AG20443 (cell line): ENCODE measurements at places on chromosomes 6 and 20.

GRCh38 chr6:104218116-104218515 lies 641.6 kb downstream of the HACE1 start:
- DNase-seq = no peak

- DNase-seq = no peak
Observed at GRCh38 chr6:134074151-134075055, 22.0 kb upstream of the SLC2A12 start.

- DNase-seq = no peak
Observed at GRCh38 chr20:47167846-47168245, 188.7 kb downstream of the ZMYND8 start.

GRCh38 chr20:10665791-10666190 lies 8.0 kb downstream of the JAG1 start:
- DNase-seq = no peak

DNA sequence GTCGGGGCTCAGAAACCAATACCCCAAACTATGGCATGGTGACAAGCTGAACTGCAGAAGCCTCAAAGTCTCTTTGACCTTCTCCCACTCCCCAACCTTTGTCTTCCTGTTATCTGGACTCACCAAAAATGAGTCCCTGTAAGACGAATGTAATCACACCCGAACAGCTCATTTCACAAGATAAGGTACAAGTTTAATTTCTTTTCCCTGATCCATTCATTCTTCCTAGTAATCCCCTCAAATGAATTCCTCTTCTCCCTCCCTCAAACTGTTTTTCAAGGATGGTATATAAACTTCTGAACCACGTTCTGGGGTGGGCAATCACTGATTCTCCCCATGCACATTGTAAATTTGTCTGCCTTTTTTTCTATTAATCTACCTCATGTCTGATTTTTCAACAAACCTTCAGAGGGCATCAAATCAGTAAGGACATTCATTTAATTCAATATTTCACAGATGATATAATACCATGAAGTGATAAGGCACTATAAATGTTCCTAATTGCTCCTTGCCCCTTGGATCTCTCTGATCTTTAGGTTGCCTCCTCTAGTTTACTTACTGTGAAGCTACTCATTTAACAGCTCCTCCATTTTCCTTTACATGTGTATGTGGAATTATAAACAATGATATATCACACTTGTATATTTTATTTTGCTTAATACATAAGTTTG lies 77.2 kb downstream of the OR2B2 start:
- no peak for DNase-seq

DNA sequence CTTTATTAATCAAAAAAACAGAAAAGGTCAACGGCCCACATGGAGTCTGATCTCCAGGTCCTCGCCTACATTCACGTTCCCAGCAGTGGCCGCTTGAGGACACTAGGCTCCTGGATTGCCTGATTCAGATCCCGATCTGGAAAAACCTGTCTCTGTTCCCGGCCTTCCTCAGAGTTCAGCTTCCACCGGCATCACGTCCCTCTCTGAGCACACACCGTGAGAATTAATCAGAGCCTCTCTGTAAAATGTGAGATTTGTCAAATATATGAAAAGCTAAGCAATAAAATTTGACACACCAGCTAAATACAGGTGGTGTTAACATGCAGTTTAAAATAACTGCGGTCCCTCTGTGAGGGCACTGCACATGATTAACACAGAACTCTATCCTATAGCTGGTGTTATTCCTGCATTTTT lies 122.8 kb upstream of the COL21A1 start:
- peak; percentile 68 for DNase-seq

DNA sequence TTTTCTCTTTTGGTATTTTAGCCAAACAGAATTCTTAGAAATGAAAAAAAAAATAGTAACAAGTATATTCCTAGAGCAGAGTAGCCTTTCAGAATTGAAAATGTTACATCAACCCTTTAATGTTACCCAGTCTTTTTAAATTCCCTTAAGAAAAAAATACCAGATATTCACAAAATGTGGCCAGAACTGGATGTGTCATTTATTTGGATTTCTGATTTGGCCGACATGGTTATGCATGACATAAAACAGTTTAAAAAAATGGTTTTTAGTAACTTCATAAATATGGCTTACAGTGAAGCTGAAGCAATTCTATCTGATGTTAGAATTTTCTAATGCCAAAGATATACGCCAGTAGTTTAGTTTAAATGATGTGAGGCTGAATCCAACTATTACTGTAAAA lies 112.0 kb downstream of the ATXN1 start:
- DNase-seq = peak; percentile 13

- peak; percentile 40 for DNase-seq
Observed at GRCh38 chr6:54238396-54238795, 69.8 kb upstream of the TINAG start.

DNA sequence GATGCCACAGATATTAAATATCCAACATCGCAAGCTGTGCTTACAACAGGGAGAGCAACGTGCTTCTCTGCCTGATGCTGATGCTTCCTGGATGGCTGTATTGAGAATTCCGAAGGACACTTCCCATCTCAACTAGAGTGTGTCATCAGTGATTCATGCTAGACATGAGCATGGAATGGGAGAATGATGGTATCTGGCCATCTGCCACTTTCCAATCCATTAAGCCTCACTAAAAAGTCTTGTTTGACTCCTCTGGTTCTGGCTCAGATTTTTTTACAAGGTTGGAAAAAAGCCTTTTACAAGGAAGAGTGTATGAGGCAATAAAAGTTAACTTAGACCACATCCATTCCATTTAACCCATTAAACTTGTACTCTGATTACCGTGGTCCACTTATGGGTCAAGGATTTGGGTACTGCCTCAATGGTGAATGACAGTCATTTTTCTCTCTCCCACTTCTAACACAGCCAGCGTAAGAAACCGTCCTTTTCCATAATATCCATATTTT lies 265.3 kb downstream of the UST start:
- DNase-seq = peak; percentile 90

DNA sequence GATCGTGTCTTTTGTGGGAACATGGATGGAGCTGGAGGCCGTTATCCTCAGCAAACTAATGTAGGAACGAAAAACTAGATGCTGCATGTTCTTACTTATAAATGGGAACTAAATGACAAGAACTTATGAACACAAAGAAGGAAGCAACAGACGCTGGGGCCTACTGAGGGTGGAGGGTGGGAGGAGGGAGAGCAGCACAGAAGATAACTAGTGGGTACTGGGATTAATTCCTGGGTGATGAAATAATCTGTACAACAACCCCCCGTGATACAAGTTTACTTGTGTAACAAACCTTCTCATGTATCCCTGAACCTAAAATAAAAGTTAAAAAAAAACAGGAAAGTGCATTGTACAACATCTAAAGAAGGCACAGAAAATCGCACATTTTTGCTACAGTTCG lies 59.0 kb upstream of the TMEM170B start:
- no peak for DNase-seq

DNA sequence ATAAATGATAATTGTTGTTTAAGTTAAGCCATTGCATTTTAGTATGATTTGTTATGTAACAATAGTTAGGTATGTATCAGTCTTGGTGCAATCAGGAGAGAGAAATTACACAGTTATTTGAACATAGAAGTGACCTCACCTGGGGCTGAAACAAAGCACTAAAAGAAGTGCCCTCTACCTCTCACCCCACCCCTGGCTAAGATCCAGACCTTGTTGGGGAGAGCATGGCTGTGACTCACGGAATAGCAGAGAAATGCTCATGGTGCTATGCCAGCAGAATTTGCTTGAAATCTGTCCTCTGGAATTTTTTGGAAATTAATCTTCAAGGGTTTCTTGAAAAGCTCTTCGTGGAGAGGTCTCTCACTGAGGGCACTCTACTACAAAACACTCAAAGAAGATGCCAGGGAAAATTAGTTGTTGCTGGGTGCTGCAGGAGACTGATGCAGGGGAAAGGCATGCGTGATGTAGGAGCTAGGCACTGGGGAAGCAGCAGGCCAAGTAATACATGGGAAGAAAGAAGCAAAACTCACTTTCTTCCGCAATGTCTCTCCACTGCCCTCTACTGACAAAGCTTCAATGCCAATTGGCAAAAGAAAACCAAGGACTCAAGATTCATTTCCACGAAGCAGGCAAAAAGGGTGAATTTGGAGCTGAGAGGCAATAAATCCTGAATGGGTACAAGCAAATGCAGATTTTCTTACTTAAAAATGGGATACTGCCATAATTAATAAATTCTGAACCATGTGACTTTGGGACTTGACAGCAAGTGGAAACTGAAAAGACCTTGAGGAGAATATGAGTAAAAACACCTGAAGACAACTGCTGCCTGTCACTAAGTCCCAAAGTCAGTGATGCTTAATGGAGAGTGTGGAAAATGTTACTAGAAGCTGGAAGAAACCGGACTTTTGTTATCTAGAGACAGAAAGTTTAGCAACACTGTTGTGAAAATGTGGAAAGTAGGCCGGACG lies 136.3 kb upstream of the ZNF184 start:
- DNase-seq = peak; percentile 53

DNA sequence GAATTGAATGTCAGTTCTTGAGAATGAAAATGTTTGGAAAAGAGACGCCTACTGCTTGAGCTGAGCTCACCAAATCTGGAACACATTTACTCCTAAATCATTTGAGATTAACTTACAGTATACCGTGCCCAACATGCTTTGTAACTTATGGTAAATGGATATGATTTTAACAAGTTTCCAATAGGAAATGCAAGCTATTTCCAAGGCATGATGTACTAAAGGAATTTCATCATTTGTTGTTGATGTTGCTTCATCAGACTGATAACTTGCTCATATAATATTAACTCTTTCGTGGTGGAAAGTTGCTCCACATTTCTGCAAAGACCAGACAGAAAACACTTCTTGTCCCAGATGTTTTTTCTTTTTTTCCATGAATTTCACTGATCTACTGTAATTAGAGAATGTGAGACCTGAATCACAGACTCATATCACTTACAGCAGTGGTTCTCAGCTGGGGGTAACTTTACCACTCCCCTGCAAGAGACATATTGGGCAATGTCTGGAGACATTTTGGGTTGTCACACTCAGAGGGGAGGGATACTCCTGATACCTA lies 116.6 kb upstream of the TRAF3IP2 start:
- peak; percentile 30 for DNase-seq

GRCh38 chr6:96721227-96721626 lies 116.0 kb downstream of the GPR63 start:
- DNase-seq = no peak

- peak; percentile 68 for DNase-seq
Observed at GRCh38 chr6:133707456-133707855, 181.5 kb upstream of the TCF21 start.

DNA sequence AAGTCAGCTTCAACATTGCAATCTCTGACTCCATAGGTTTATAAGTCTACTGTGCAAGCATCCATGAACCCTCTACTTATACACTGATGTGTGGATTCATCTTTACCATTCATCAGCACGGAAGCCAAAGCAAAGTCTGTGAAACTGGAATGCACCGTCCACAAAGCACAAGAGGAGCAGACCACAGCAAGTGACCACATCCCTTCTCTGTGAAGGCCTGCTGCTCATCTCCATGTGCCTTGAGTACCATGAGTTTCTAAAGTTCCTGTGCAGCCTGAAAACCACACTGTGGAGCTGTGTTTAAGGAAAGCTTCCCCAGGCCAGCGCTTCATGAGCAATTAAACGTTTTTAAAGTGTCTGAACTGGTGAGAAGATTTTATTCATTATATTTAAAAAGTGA lies 20.0 kb downstream of the GABRR1 start:
- no peak for DNase-seq

DNA sequence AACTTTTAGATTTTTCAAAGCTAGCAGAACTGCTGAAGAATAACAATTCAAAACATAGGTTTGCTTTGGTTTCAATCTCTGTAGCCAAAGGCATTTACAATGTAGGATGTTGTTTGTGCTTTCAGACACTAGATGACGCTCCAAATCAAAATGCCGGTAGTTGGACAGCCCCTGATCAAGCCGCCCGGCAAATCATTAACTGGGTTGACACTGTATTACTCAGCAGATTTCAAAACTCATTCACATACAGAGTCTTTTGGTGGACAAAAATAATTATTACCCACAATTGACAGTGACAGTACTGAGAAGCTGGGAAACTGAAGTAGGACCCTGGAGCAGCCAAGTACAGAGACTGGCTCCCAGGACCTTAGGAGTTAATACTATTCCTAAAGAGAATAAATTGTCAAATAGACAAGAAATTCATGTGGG lies 21.3 kb upstream of the HFE start:
- DNase-seq = peak; percentile 82

DNA sequence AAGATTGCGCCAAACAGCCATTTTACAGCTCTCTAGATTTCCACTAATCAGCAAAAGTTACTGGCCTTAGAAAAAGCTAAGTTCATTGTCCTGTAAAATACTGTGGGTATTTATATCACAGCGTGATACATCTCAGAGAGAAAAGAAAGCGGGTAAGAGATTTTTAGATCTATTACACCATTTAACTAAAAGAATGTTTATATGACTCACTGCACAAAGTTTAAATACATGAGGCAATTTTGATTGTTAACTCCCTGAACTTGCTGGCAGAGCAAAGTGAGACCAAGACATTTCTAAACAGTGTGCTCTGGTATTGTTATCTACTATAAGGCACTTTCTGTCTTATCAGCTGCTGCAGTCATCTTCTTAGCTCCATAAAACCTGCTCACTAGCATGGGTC lies 314.3 kb downstream of the EPHA7 start:
- no peak for DNase-seq

- no peak for DNase-seq
Observed at GRCh38 chr6:90304308-90304707, 7.7 kb upstream of the BACH2 start.

DNA sequence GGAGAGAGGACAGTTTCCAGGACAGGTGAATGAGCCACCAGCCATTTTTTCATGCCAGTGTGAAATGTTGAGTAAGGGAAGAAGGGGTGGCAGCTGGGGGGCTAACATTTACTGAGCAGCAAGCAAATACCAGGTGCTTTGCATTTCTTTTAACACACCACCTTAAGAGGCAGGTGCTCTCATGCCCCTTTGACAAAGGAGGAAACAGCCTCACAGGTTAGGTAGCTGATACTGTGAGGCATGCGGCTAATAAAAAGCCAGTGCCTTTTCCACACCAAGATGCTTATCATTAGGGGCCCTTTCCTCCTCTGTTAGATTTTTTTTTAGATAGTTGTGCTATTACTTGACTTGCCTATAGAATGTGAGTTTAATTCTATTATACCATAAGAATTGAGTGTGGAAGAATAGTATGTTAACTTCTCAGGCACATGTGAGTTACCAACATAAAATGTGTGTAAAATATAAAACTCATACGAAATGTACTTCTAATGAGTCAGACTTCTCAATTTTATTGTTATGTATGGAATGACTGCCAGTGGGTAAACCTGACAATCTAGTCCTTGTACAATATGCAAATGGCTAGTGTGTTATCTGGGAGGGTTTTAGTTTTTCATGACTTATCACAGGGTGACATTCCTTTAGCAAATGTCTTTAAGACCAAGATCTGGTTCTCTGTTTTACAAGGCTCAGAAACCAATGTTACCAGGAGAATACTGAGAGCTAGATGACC lies 260.0 kb downstream of the TMEM242 start:
- DNase-seq = no peak

DNA sequence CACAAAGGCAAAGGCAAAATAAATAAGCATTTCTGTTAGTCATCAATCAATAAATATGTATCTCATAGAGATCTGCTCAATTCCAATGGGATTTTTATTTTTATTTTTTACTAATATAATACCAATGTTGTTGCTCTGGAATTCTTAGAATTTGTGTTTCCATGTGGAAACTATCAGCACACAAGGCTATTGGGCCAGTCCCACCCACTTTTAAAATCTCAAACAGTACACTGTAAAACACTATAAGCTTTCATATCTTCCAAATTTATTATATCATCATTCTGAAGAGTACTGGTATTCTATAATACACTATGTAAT lies 563.8 kb upstream of the MARCKS start:
- DNase-seq = no peak

GRCh38 chr20:3749689-3750531 lies 17.4 kb downstream of the HSPA12B start:
- peak; percentile 73 for DNase-seq
